ENCODE measurements at places on chromosomes 3 and 15.

GRCh38 chr3:42129014-42129953 lies 38.1 kb downstream of the TRAK1 start:
- peak; percentile 74 for DNase-seq

GRCh38 chr15:64858021-64858575 lies 16.4 kb downstream of the PLEKHO2 start:
- no peak for DNase-seq

- peak; percentile 81 for DNase-seq
Measured at GRCh38 chr3:13379201-13379830, 40.8 kb downstream of the NUP210 start.

- no peak for DNase-seq
Measured at GRCh38 chr3:109152320-109152719, 15.8 kb downstream of the C3orf85 start.

DNA sequence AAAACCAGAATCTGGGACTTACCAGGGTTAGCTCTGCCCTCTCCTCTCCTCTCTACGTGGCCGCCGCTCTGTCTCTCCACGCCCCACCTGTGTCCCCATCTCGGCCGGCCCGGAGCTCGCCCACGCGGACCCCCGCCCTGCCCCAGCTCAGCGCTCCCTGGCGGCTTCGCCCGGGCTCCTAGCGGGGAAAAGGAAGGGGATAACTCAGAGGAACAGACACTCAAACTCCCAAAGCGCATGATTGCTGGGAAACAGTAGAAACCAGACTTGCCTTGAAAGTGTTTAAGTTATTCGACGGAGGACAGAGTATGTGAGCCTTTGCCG lies 5.4 kb downstream of the ISL2 start:
- no peak for DNase-seq

DNA sequence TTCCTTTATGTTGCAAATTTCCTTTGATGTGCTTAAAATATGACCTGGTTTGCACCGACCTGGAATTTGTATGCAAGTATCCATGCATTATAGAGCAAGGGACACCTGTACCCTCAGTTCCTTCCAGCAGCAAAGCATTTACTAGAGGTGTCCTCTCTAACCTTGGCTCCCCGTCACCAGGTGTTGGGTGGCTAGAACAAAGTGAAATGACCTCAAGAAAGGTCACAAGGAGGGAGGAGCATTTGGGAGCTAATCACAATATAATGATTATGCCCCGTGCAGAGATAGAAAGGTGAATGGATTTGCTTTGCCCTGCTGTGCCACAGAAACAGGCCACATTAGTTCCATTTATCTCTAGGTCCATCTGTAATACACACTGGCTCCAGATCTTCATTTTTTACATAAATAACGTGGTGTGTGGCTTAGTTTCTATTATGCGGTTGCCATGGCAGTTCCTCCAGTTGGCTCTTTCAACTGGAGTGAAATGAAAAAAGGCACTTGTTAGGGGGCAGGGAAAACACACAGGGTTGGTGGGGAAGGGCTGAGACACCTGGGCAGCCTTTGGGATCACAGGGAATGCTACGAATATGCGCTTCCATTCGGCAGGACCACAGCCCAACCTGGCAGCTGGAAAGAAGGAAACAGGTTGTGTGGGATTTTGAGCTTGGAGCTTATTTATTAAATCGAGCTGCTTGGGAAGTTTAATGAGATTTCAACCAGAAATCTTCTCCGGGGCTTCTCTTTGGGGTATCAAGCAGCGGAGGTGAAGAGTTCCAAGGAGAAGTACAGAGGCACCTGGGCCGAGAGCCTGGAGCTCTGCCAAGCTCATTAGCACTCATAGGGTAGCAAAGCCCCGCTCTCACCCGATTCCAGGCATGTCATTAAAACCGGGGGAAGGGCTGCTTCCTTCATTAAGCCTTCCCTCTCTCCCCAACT lies 233.5 kb upstream of the ST8SIA2 start:
- DNase-seq: peak; percentile 43

GRCh38 chr15:51229907-51230330 lies 108.5 kb downstream of the CYP19A1 start:
- DNase-seq: no peak

DNA sequence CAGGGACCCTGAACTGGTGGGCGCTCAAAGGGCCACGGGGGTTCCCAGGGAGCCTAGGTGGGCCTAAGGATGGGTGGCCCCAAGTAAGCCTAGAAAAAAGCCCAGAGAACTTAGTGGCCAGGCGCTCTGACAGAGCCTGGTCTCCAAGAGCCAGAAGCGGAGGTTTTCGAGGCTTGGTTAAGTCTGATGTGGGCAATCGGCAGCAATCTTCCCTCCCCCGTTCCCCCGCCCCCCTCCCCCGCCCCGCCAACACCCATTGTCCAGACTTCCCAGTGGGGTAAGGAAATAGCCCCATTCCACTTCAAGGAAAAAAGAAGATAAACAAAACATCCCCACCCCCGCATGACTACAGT lies 6.7 kb downstream of the EOMES start:
- no peak for DNase-seq

GRCh38 chr15:73755481-73755880 lies 2.3 kb upstream of the INSYN1 start:
- no peak for DNase-seq

- DNase-seq: peak; percentile 36
Measured at GRCh38 chr15:66908744-66909095, 156.7 kb upstream of the SMAD3 start.

GRCh38 chr3:194458131-194458530 lies 28.7 kb downstream of the ATP13A3 start:
- no peak for DNase-seq

- DNase-seq: no peak
Measured at GRCh38 chr3:23314981-23315762, 112.0 kb downstream of the UBE2E2 start.

DNA sequence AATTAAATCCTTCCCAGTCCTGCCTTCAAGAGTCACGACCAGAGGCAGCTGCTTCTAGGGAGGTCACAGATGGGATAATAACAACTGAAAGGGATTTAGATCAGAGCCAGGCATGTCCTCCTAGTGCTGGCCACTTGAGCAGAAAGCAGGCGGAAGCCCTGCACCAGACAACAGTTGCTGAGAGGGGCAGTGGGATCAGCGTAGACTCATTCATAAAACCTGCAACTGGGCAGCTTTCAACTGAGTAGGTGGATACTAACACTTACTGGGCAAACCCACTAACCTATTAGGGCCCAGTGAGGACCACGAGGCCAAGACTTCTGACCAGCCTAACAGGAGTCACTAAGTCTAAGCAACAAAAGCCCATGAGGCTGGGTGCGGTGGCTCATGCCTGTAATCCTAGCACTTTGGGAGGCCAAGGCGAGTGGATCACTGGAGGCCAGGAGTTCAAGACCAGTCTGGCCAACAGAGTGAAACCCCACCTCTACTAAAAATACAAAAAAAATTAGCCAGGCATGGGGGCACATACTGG lies 67.0 kb downstream of the DAPK2 start:
- no peak for DNase-seq

DNA sequence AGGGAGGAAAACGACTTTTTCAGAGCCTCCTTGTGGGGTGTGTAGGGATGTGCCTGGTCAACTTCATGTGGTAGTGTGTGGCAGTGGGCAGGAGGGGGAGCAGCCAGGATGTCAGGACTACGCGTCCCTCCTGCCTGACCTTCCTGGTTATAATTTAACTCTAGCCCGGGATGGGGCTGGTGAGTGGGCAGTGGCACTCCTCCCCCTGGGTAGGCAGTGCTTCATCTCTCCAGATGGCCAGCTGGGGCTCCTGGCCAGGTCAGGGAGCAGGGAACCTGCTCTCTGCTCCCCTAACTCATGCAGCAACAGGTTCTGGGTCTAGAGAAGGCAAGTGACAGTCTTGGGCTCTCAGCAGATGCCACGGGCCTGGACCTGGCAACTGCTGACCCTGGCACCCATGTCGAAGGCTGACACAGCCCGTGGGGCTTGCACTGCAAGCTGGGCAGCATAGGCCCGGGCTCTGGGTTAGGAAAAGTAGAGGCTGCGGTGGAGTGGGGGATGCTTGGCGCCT lies 2.6 kb downstream of the ITIH4 start:
- DNase-seq: no peak

GRCh38 chr3:127233371-127233770 lies 40.4 kb downstream of the PRR23E start:
- peak; percentile 61 for DNase-seq

DNA sequence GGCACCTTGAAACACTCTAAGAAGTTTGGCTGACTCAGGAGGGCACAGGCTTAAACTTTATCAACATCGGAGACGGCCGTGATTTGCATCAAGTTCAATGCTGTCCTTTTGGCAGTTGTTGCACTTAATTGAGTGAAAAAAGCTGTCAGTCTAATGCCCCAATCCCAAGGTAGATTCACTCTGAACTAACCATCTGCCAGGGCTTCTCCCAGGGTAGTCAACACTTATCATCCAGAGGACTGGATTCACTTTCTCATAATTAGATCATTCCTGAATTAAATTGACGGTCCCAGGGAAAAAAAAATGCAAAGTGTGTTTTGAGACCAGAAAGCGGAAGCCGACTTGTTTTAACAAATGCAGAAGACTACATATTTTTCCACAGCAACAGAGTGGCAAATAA lies 28.5 kb downstream of the RORA start:
- no peak for DNase-seq

GRCh38 chr3:69542089-69542804 lies 156.4 kb upstream of the FRMD4B start:
- peak; percentile 77 for DNase-seq

DNA sequence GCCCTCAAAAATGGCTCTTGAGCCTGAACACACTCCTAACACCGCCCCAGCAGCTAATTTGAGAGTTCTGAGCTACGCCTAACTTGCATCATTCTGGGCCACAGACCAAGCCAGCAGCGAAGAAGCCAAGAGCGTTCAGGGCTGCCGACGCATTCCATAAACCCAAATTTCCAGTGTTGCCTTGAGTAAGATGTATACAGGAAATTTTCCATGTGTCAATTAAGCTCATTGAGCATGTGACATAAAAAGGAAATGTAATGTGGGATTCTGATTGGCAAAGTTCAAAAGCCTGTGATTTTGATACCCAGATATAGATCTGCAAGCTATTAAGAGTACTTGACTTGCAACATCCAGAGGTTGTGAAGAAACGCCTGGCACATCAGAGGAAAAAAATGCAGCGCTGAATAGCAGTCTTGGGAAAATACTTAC lies 148.6 kb upstream of the NR2F2 start:
- DNase-seq: no peak

DNA sequence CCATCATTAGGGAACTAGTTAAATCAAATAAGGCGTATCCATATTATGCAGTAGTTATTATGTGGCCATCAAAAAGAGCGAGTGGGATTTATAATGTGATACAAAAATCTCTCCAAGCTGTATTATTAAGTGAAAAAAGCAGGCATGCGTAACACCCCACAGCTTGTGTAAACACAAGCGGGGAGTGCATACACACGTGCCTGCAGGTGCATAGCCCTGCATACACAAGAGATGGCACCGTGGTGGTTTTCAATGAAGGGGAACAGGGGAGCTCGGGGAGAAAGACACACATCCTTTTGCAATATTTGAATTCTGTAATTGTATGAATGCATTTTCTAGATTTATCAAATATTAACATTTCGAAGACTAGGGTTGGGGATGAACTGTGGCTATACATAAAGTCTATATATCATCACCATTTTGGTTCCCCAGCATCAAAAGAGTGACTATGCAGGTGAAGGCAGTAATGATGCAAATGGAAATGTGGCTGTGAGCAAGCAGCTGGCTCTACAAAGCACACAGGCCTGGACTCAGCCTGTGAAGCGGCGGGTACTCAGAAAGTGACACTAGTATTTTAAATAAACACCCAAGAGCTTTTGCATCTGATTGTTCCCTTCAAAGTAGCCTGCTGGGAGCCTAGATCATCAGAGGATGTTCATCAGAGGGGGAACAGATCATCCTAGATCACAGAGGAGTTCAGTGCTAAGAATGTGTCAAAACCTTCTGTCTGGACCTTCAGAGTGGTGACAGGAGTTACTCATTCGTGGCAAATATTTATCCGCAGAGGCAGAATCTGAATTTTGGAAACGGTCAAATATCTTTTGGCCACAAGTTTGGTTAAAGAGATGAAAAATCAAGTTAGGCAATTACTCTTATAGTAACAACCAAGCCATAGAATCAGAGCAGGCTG lies 9.4 kb upstream of the KIF7 start:
- DNase-seq: no peak

GRCh38 chr3:15060029-15060428 lies 5.1 kb downstream of the MRPS25 start:
- no peak for DNase-seq

DNA sequence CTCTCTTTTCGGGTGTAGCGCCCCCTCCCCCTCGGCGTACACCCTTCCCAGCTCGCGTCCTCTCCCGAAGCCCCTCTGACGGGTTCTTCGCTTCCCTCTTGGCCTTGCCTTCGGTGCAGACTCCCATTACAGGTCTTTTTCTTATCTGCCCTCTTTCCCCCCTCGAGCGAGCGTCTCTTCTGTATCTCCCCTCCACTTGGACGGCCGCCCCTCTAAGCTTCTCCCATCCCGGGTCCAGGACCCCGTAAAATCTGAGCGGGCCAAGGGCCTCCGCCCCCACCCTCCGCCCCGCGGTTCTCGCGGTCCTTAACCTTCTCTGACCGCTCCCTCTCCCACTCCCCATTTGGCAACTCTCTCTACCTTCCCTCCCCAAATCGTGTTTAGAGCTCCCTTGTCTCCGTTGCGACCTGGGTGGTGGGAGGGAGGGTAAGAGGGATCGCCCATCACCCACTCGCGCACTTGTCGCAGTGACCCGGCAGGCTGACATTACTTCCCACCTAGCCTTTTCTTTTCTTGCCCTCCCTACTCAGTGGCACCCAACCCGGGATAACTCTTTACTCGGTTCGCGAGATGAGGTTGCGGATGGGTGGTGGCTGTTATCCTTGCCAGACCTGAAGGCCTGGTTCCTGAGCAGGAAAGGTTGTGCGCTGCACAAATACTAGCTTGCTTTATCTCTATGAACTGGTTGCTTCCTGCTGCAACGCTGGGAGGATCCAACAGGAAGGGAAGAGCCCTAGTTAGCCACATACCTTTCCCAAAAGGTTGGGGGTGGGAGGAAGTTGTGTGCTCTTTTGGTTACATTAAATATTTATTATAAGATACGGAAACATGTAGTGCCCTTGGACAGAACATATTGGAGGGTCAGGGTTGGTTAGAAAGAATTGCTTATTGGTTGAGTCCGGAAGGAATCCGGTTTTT lies 922 bp downstream of the RAB11A start:
- peak; percentile 77 for DNase-seq

- DNase-seq: no peak
Measured at GRCh38 chr3:51816723-51817122, 37.7 kb upstream of the IQCF6 start.

DNA sequence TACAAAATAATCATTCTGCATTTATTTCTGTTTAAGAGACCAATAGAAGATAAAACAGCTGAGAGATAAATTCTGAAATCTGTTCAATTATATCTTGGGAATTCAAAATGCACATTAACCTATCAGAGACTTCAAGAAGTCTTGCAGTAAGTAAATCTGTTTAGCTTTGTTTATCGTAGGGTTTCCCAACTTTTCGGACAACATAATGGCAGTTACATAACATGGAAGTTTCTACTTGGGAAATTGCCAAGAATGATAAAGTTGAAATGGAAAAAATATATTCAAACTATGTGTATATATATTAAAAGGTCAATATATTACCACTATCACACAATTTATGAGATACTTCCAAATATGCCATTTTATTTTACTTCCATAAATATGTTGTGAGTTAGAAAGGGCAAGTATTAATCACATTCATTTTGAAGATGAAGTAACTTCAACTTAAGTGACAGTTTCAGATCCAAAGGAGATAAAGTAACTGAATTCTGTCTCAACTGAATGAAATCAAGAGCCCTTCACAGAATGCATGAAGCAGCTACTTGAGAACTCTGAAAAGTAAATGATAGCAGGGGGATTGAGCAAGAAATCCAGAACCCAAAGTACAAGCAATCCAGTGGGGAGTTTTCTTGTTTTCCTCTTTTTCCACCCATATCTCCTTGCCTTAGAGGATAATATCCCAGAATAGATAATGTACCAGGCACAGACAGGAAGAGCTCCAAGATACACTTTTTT lies 108.8 kb downstream of the PLOD2 start:
- DNase-seq: no peak
